ENCODE measurements at places on chromosomes 6 and 20.

DNA sequence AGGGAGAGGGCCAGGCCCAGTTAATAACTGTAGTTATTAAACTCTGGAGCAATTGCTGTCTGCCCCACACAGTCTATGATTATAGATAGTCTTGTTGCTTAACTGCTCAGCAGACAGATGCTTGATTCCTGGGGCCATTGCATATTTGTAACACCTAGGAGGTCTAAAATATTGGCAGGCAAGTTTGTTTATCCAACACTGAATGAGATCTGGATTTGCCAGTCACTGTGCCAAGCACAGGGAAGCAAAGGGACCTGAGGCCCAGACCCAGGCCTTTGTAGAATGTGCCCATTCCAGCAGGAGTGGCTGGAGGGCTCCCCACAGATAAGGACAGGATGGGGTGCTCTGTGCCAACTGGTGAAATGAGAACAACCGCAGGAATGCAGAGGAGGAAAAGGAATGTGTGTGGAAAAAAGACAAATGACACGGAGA lies 17.6 kb upstream of the ENTPD6 start:
- DNase-seq = no peak

- DNase-seq = no peak
These were observed 6.7 kb downstream of the HLA-DQA1 start for GRCh38 chr6:32643904-32644303.

- DNase-seq = no peak
These were observed 200.3 kb downstream of the RNGTT start for GRCh38 chr6:88763160-88763559.

- DNase-seq = no peak
These were observed 7.1 kb upstream of the PMEPA1 start for GRCh38 chr20:57716901-57717300.

DNA sequence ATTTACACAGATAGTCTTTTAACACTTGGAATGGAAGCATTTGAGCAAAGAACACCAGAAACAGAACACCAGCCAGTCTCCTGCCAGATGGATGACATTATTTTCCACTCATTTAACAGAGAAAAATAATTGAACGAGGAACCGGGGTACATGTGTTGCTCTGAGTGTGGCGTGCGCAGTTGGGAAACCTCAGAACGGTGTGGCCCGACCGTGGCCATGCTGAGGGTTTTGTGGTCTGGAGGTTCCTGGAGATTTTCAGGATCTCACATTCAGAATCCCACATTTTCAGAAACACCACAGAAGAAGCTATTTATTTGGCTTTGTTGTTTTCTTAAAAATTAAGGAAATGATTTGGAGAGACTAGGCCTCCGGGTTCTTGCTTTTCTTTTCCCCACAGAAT lies 126.9 kb upstream of the QKI start:
- DNase-seq = no peak

GRCh38 chr6:106448000-106448426 lies 87.5 kb downstream of the CRYBG1 start:
- no peak for DNase-seq

GRCh38 chr20:61805365-61805764 lies 260.3 kb downstream of the TAF4 start:
- DNase-seq = no peak

- DNase-seq = no peak
These were observed 46.2 kb downstream of the BFSP1 start for GRCh38 chr20:17485017-17485416.

DNA sequence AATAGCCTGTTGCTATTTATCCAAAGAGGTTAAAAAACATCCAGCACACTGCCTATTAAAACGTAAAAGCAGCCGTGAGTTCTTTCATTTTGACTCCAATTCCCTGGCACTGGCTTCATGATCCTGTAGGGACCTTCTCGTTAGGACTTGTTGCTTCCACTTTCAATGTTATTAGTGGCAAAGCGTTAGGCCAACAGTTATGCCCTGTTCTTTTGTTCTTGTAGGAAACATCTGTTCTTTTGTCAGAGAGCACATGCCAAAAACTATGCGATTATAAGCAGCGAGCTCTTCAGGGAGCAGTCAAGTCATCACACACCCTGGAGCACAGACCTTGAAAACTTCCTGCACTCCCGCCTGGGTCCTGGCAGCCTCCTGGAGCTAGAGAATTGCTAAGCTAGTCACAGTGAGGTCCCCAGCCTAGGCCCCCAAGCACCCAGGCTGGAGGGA lies 609.5 kb upstream of the ARID1B start:
- no peak for DNase-seq

DNA sequence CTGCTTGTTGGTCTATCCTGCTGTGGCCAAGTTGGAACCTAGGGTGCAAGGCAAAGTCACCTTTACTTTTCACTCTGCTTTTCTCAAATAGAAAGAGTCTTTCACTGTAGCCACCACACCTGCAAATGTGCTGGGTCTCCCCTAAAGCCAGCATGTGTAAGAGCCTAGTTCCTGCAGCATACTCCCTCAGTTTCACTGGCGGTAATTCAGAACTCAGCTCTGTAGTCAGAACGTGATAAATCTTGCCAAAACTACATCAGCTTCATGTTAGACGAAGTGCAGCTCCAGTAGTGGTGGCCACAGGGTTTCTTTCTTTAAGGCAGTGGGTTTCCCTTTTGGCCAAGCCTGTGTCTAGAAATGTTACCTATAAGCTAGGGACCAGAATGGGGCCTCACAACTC lies 72.0 kb upstream of the HMGCLL1 start:
- no peak for DNase-seq

- no peak for DNase-seq
These were observed 3.8 kb downstream of the INSM1 start for GRCh38 chr20:20371681-20372080.

DNA sequence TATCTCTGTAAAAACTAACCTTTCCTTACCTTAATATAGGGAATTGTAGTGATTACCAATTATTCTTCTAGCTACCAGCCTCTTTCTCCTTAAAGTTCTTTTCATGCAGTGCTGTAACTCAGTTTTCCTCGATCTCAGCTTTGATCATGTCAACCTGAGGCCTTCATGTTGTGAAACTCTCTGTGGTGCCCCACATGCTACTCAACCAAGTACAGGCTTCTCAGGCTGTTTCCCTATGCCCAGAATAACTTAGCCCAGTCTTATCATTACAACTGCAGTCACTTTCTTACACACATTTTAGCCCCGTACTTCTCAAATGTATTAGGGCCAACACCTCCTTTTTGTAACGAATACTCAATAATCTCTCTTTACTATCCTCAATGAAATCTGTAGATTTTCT lies 90.1 kb upstream of the SUPT3H start:
- DNase-seq = no peak

- DNase-seq = no peak
These were observed 192.4 kb upstream of the MYLIP start for GRCh38 chr6:15936503-15936902.

DNA sequence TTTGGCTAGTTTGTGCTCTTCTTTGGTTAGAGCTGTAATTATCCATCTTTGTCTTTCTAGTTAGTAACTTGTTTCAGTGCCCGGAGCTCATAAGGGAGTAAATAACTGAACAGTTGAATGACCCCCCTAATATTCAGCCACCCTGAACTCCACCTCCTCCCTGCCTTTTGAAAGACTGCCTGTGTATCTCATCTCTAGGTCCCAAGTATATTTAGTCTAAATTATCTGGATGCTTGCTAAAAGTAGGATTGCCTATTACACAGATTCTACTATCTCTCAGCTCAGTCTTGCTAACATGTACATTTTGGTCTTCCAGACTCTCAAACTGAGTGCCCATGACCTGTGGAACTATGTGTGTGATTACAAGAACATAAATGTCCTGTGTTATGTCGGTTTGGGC lies 145.9 kb downstream of the GJA1 start:
- DNase-seq = no peak

- DNase-seq = no peak
These were observed 532.2 kb downstream of the CDH26 start for GRCh38 chr20:60490217-60491050.

DNA sequence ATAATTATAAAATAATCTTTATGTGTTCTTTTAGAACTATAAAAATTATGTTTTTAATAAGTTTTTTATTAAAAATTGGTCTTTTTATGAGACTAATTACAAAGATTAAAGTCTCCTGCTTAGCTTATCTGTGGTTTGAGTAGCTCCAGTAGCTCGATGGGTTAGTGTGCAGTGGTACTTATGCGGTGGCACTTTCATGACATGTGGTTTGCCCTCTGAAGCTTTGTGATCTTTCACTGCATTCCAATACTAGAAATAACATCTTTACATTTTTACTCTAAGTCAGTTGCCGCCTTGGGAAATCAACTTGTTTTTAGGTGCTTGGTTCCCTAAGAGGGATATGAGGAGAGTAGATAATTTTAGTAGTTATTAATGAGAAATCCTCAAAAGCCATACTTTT lies 699.5 kb upstream of the FLRT3 start:
- no peak for DNase-seq

DNA sequence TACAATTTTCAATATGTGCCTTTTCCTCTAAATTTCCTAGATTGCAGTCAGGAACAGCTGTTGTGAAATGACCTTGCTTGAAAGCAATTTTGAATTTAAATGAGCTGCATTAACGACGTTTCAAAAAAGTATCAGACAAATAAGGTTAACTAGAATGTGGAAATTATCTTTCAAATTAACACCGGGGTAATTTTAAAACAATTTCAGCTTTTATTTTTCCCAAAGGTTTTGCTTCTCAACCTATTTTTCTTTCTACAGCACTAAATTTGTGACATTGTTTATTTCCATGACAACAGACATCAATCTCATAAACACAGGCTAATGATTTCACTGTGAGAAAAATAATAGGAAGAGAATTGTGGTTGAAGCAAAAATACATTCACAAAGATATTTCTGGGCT lies 38.5 kb downstream of the COL12A1 start:
- no peak for DNase-seq

GRCh38 chr20:10837901-10838300 lies 164.1 kb upstream of the JAG1 start:
- DNase-seq = no peak

DNA sequence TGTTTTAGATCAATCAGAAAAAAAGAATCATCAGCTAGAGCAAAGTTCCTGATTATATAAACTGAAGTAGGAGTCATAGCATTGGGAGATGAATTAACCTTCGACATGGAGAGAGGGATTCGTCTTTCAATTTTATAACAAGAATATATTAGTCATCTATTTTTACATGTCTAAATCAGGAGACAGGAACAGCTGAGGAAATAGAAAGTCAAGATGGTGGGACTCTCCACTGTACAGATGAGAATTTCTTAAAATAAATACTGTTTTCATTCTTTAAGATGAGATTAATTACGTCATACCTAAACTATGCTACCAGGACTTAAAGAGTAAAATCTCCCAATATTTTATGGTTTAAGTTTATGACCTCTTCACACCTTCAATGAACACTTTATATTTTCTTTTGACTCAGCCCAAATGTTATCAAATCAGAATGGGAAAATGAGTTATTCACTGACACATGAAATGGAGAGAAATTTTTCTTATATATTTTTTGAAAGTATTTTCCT lies 1137.7 kb downstream of the EPHA7 start:
- DNase-seq = no peak

- no peak for DNase-seq
These were observed 91.7 kb downstream of the YTHDF1 start for GRCh38 chr20:63124092-63124781.

- no peak for DNase-seq
These were observed 218.2 kb upstream of the LRFN2 start for GRCh38 chr6:40805336-40805735.

DNA sequence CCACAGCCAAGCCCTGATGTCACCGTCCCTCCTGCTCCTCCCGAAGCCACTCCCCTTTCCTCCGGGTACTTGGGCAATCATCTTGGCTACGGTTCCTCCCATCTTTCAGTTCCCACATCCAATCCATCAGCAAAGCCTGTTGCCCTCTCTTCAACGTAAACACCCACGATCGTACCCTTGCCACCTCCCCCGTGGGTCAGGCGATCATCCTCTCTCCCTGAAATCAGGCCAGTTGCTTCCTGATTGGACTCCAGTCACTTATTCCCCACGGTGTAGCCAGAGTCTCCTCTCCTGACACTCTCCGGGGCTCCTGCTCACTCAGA lies 44.5 kb downstream of the SULF2 start:
- DNase-seq = no peak

DNA sequence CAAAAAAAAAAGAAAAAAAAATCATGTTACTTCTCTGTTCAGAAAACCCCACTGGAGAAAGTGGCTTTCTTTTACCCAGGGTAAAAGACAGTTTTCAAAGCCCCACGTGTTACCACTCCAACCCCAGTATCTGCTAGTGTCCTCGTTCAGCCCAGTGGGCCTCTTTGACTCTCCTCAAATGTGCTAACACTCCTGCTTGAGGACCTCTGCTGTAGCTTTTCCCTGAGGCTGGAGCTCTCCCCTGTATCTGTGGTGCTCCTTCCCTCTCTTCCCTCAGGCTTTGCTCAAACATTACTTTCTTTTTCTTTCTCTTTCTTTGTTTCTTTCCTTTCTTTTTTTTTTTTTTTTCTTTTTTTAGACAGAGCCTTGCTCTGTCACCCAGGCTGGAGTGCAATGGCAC lies 15.3 kb downstream of the SEC23B start:
- no peak for DNase-seq

DNA sequence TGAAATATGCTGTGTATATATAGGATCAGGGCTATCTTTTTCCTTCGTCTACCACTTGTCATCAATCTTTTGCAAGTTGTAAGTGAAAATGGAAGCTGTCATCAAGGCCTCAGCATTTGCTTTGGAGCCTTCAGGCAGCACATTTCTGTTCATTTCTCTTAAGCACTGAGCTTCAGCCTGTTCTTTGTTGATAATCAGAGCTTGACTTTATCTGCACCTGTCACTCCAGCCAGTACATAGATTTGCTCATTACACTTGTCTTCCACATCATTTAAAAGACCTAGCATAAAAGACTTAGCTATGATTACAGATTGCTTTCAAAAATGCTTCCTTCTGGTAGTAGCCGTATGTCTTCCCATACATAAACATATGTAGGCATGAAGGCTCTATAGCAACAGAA lies 189.8 kb upstream of the GRIK2 start:
- no peak for DNase-seq

GRCh38 chr6:12288211-12288618 lies 1.9 kb upstream of the EDN1 start:
- no peak for DNase-seq

DNA sequence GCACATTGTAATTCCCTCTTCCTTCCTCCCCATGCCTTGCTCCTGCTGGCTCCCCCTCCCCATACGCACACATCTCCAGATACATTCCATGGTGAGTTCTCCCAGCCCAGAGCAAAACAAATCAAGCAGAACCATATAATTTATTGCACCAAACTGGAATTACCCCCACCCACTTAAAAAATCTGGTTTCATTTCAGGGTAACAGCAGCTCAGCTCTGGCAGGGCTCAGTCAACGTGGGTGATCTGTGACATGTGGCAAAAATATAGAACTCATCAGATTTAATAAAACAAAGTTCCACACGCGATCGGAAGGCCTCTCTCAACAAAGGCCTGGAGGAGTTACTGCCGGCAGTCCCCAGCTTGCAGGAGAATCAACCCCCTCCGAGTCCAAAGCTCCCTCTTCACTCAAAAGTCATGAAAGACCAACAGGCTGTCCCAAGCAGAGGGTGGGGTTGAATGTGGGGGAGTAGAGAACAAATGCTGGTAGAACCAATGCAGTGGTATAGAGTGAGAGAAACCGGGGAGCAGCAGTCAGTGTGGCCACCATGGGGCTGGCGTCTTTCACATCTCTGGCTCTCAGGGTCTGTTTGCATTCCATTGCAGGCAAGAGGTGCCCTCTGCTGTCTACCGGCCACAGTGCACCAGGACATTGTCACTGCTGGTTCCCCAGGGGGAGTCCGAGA lies 323.3 kb upstream of the NT5E start:
- DNase-seq = peak; percentile 33
